ENCODE measurements at places on chromosomes 5 and 9.

- no peak for DNase-seq
Observed at GRCh38 chr9:101172616-101173015, 144.1 kb downstream of the PLPPR1 start.

- DNase-seq = no peak
Observed at GRCh38 chr9:116389541-116390302, 236.1 kb downstream of the PAPPA start.

- DNase-seq = no peak
Observed at GRCh38 chr5:2112173-2113025, 229.7 kb upstream of the IRX4 start.

DNA sequence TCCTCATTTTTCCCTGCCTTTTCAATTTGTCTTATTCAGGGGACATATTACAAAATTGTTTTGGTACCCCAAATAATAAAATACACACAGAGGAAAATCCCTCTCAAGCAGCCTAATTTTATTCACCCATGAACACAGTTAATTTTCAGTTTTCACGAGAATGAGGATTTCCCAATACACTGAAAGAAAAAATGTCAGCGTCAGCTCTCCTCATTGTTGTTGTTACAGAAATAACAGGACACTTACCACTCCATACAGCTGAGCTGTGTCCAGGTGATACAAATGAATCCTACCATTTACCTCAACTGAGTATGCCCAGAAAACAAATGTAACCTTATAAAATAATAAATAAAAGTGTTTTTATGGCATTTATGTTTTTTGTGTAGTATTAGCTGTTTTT, 144.6 kb upstream of the PCA3 start:
- no peak for DNase-seq

DNA sequence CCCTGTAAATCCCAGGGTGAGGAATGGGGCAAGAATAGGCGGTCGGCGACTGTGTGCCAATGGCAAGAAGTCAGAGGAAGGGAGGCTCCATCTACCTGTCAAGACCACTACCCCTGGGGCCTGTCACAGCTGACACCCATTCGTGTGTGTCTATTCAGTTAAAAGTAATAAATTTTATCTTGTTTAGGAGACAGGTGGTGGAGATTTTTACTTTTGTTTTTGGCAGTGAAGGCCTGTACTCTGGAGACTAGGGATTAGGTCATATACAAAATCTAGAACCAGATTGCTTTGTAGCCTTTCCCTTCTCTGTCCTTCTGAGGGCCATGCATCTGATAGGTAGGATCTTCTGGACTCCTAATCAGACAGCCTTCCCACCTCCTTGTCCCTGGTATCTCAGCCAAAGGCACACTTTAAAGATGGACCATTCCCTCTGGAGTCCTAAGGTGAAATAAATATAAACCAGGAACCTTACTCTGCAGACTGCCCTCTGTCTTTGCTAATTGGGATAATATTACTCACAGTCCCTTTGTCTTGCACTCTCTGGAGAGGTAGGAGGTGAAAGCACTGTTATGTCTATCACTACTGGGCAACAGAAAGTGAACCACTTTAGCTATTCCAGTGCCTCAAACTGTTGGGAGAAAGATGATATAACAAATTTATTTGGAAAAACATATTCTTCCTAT, 213.2 kb upstream of the ACTBL2 start:
- no peak for DNase-seq

- no peak for DNase-seq
Observed at GRCh38 chr9:109013679-109014607, 644 bp upstream of the CTNNAL1 start.

DNA sequence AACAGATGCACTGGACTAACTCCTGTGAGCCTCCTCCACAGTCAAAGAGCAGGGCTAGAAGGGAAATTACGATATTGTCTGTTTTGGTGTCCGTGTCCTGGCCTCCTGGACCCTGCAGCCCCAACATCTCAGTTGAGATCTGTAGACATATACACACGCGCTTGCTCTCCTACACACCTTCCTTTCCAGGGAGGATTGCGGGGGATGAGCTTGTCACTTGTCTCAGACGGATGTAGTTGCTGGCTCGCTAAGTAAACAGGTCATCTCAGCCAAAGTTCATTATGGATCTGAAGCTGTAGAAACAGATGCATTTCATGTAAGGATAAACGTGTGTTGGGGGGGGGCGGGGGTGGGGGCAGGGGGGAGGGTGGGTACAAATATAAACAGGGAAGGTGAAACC, 549.3 kb downstream of the CCDC171 start:
- DNase-seq = no peak

- no peak for DNase-seq
Observed at GRCh38 chr9:111928359-111928720, 31.7 kb downstream of the UGCG start.

DNA sequence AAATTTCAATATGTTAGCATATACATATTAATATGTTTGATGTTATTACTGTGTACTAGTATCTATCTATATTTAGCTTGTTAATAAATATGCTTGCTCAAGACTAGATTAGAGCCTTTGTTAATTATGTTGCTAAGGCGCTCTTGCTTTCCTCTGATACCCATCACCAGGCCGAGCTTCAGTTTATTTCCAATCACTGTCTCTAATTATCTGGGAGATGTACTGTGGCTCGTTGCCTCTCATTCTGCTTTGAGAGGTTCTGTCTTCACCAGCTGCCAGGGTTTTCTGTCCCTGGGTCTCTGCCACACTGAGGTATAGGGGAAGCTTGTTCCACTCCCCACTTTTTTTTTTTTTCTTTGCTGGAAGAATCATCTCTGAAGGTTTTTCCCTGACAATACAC, 21.0 kb upstream of the TAF11L2 start:
- DNase-seq = no peak

GRCh38 chr9:95167998-95168397, 149.5 kb downstream of the FANCC start:
- peak; percentile 2 for DNase-seq

DNA sequence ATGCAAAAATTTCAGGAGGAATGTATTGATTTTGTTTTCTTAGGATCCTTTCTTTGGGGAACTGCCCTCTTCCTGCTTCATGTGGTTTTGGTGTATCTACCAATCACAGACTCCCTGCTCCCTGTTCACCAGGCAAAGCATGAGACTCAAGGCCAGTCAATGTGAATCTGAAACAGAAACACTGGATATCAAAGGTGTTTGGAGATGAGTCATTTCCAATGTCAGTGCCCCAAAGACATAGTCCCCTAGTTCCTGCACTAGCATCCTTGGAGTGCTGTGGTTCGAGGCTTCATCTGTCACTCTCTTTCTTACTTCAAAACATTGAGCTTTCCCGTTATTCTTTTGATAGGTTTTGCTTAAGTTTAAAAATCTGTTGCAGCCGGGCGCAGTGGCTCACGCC, 8.1 kb downstream of the PPP3R2 start:
- DNase-seq = no peak

- no peak for DNase-seq
Observed at GRCh38 chr9:119451426-119451825, 82.2 kb upstream of the BRINP1 start.

GRCh38 chr5:112024769-112025168, 267.8 kb upstream of the NREP start:
- DNase-seq = no peak
